NCI-H2081 treated with DMSO at 0.1 percent for 48 hours (cell line): ENCODE measurements at places on chromosomes 16 and 17.

DNA sequence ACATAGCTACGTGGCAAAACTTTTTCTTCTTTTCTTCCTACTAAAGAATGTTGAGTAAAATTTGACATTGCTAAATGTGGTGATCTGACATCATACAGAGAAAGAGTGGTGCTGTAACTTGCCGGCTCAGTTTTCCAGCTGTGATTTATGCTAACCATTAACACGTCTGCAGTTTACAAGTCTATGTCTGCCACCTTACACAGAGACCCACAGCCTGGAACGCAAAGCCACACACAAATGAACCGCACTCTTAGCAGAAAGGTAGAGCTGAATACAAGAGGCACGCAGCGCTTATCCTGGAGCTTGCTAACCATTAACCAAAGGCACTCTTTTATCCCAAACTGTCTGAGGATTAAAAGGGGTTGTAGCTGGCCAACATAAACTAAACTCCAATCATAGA is 31.9 kb downstream of the CACNG1 start:
- DNase-seq = no peak

DNA sequence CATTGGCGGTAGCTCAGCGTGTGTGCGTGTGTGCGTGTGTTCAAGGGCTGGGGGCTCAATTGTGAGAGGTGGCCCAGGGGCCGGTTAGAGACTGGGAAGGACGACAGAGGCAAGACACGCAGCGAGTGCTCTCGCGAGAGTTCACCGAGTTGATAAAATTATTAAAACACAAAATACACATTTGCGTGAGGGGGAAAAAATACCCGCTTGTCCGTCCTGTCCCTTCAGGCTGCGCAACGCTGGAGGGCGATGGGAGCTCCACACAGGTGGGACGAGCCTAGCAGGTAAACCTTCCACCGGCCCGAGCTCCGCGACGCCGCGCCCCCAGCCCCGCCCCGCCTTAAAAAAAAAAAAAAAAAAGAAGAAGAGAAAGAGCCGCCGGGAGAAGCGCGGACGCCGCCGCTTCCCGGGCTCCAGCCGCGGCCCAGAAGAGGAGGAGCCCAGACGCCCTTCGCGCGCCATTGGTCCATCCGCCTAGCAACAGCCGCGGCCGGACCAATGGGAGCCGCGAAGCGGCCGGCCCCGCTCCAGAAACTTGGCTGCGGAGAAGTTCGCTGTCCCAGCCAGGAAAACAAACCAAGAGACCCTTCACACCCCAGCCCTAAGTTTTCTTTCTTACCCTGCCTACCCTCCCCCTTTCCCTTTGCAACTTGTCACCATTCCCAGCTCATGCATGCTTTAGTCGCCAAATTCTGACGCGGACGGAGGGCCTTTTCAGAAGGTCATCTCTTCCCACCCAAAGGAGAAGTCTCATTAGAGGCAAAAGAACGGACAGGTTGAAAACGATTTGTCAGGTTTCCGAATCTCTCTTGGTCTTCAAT is 169.9 kb upstream of the MAF start:
- no peak for DNase-seq

- DNase-seq = no peak
Measured at GRCh38 chr17:57545731-57546342, 199.3 kb downstream of the CCDC182 start.

- DNase-seq = no peak
Measured at GRCh38 chr16:11325404-11326083, 19.7 kb upstream of the RMI2 start.

DNA sequence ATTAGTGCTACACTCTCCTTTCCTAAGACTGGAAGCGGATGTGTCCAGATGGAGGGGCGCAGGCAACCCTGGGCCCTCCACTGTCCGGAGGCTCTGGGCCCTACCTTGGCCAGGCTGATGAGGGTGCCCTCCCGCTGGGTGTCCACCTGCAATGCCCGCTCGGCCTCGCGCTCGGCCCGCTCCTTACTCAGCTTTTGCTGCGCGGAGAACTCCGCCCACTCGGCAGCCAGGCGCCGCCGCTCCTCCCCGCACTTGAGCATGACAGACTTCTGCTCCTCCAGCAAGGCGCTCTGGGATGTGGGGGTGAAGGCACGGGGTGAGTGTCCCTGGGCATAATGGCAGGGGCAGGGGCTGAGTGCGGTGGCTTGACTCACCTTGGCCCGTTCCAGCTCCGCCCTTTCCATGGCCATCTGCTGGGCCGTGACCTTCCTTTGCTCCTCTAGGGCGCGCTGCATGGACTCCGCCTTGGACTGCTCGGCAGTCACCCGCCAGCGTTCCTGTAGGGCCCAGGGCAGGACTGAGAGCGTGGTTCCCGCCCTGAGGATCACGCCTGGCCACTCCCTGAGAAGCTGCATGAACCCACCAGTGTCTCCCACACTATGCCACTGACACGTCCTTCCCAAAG is 10.1 kb upstream of the MRPL38 start:
- no peak for DNase-seq

DNA sequence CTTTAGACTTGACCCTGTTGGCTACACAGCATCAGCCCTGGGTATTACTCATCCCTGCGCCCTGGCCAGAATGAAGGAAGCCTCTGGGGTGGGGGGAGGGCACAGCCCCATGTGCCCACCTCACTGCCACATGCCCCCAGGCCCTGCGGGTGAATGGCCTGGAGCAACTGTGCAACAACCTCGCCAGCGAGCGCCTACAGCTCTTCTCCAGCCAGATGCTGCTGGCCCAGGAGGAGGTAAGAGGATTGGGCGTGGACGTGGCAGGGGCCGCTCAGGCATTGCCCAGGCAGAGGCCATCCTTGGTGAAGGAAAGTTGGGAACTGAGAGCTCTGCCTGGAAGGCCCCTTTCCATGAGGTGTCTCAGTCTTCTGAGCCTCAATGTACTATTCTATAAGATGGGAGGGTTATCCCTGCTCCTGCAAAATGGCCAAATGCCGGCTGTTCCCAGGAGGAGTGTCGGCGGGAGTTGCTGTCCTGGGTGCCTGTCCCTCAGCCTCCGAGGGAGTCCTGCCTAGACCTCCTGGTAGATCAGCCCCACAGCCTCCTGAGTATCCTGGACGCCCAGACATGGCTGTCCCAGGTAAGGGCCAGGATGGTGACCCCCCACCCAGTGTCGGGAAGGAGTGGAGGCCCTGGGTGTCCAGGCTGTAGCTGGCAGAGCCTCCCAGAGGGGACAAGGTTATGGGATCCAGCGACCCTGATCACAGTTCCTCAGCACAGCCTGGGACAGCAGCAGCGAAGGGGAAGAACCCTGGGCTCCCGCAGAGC is 8.9 kb downstream of the MYO15B start:
- no peak for DNase-seq

GRCh38 chr16:71895679-71896365 is 491 bp downstream of the IST1 start:
- no peak for DNase-seq

DNA sequence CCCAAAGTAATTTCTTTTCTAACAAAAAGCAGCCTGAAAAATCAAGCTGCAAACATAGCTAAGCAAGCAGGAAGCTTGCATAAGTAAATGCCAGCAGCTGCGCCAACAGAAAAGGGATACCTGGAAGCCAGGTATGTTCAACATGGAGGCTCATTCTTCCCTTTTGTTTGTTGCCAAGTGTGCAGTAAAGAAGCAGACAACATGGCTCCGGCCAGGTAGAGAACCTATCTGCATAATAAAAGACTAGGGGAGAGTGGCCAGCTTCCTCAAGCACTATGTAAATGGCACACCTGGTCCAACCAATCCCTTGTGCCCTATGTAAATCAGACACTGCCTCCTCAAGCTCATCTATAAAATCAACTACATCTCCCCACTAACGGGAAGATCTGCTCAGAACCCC is 1407.0 kb downstream of the CDH11 start:
- peak; percentile 9 for DNase-seq

DNA sequence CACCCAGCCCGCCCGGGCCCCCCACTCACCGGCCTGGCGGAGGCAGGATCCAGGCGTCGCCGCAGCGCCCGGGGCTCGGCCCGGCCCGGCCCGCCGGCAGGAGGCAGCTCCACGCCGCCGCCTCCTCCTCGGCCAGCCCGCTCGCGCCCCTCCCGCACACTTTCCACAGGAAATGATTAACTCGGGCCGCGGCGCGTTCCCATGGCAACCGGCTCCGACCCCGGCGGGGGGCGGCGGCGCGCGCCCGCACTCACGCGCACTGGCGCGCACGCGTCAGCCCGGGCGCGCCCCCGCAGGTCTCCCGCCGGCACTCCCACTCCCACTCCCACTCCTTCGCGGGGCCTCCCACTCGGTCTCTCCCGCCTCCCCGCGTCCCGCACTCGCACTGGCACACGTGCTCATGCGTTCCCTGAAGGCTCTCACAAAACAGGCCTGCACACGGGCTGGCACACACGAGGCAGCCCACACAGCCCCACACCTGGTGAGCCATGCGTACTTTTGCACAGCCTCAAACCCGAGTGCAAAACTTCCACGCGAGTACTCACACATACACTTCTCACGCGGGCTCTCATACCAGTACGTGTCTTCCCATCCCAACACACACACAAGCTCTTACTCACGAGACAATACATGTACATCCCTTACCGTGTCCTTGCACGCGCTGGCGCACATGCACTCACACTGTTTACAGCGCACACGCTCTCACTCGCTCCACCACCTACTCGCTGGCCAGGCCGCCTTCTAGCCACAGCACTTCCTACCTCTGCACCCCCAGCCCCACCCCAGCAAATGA is at the start of gene KIFC3:
Gene KIFC3 (minus strand): TSS at position 151 of the 793 bp plus-strand sequence. CDS start 4,248 bp downstream, outside the sequence.
- DNase-seq = no peak

DNA sequence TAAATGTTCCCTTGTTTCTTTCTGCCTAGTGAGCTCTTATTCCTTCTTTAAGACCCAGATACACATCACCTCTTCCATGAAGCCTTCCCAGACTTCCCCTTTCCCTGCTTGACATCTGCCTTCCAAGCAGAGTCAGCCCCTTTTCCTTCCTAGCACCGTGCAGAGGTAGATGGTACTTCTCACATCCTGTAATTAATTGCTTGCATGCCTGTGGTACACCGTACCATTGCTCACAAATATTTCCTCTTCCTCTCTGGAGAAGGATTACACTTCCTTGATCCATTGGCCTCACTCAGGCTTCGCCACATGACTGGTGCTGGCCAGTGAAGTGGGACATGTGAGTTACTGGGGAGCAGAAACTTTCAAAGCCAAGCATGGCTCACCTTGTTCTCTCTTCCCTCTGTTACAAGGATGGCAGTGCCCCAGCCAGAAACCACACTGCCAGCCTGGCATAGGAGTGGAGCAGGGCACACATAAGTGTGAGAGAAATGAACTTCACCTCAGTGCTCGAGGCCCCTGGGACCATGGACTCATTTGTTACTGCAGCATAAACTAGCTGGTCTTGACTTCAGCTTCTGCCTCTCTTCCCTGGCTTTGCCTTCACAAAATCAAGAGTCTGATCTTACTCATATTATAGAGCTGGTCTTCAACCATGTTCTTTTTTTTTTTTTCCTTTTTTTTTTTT is 44.0 kb downstream of the SOST start:
- DNase-seq = no peak

DNA sequence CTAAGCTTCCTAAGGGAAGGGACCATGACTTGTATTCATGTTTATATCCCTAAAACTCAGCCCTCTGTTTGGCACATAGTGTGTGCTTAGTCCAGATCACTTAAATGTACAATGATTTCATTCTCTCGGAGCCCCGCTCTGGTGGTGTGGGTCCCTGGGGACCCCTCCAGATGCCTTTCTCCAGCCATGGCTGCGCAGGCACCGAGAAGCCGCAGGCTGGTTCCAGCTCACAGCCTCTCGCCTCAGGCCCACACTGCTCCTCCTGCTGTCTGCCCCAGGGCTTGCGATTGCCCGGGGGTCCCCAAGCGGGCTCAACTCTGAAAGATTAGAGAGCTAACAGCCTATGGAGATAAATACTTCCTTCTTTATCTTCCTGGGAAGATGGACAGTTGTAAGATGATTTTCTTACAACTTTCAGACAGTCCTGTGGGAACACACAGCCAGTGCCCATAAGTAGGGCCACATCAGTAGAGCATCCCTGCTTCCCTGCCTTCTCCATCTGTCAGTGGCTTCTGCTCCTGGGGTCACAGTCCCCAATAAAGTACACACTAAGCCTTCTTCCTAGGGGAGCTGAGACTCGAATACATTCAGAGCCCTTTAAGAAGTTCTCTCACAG is 66.2 kb downstream of the CENPV start:
- no peak for DNase-seq

DNA sequence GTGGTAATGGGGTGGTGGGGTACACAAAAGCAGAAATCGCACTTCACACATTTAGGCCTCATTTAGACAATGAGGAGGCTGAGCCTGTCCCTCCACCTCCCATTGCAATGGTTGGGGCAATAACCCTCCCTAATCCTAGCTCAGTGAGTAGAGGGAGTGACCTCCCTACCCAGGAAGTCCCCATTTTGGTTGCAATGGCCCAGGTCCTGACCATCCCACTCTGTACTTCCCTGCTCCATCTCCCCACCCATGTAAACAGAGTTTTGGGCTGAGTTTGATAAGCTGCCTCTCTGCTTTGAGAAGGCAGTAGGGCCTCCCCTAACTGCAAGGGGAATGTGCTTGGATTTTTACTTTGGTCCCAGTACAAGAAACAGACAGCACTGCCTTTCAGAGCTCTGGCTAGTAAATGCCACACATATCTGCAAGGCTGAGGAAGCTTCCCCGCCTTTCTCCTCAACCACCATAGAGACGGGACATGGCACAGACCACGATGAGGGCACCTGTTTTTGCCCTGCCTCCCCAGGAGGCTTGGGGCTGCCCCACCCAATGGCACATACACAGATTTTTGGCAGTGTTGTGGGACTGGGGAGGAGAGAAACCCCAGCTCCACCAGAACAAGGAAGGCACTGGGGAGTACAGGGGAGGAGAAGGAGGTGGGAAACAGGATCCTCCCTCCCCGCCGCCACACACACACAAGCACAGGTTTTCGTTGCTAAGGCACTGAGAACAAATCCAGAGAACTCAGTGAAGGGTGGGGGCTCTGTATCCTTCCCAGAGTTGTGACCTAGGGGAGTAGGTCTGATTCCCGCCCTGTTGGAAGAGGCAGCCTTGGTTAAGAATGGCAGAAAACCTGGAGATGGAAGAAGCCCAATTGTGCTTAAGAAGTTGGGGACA is 7.3 kb downstream of the VAT1 start:
- DNase-seq = no peak

DNA sequence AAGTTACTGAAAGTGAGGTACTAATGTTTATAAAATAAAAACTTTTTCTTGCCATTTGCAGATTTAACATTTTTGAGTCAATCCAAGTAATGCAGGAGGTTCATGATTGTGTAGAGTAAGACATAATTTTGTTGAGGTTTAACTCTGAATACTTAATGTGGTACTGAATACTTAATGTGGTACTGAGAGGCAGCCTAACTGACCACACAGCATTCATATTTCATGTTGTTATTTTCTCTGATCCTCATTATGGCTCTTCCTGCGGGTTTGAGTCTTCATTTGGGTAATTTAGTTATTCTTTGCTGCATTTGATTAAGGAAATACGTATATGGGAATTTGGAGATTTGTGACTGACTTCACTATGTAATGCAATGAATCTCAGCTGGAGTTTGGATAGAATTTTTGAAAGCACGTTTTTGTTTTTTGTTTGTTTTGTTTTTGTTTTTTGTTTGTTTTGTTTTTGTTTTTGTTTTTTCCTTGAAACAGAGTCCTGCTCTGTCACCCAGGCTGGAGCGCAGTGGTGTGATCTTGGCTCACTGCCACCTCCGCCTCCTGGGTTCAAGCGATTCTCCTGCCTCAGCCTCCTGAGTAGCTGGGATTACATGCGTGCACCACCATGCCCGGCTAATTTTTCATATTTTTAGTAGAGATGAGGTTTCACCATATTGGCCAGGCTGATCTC is 3.8 kb downstream of the SF3B3 start:
- DNase-seq = no peak

- no peak for DNase-seq
Measured at GRCh38 chr17:630801-631200, 83.8 kb downstream of the VPS53 start.
